ENCODE measurements at places on chromosomes 6 and 20. TPM values are rescaled to one million over a fixed set of nuclear protein-coding genes. Genes with fewer than 3 reads are reported as not detected.

DNA sequence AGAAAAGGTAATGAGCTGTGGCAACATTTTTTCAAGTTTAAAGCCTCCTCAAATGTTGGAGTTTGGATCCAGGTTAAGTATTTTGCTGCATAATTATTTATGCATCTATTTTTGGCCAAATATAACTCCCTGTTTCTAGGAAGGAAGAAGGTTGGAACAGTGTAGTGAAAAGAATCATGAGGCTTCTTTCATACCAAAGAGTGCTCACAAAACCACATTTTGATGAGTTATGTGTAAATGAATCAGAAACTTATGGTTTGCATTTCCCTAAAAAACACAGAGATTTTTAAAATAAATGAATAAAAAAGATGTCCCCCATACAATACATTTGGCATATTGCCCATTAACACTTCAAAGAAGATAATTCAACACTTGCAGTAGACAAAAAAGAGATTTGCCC lies 246.9 kb upstream of the PRDM1 start:
- DNase-seq: no peak

HECA gene
- 73.3 TPM for total RNA-seq

GRCh38 chr6:20325641-20326421 lies 75.8 kb upstream of the E2F3 start:
- DNase-seq: no peak

DNA sequence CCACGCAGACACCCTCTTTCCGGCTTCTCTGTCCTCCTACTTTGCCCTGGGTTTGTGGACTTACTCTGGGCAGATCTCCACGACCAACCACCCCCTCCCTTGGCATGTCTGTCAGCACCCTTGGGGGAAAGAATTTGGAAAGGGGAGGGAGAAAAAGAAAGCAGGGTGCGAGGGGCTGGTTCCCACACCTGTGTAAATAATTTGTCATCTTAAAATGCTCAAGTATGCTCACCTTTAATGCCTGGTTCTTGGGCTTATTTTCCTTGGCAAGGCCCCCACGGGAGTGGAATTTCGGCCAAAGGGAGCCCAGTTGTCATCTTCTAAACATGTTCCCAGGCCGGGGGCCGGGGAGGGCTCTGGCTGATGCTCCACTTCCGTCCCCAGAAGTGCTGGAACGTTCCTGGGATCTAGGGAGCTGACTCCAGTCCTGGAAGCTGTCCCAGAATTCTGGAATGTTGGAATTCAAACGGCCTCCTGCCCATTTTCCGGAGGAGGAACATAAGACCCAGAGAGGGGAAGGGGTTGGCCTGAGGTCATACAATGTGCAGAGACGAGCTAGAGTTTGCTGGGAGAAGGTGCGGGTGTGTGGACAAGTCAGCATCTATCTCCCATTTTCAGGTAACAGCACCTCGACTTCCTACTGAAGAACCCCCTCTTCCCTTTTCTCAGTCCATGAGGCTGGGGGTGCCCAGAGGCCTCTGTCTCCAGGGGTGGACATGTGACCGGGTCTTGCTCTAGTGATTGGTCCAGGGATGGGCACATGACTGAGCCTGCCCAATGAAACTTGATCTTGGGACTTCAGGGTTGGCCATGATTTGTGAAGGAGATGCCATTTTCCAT lies 122.3 kb downstream of the CEBPB start:
- no peak for DNase-seq

HLA-DQA1 gene
- total RNA-seq: 4.6 TPM

DNA sequence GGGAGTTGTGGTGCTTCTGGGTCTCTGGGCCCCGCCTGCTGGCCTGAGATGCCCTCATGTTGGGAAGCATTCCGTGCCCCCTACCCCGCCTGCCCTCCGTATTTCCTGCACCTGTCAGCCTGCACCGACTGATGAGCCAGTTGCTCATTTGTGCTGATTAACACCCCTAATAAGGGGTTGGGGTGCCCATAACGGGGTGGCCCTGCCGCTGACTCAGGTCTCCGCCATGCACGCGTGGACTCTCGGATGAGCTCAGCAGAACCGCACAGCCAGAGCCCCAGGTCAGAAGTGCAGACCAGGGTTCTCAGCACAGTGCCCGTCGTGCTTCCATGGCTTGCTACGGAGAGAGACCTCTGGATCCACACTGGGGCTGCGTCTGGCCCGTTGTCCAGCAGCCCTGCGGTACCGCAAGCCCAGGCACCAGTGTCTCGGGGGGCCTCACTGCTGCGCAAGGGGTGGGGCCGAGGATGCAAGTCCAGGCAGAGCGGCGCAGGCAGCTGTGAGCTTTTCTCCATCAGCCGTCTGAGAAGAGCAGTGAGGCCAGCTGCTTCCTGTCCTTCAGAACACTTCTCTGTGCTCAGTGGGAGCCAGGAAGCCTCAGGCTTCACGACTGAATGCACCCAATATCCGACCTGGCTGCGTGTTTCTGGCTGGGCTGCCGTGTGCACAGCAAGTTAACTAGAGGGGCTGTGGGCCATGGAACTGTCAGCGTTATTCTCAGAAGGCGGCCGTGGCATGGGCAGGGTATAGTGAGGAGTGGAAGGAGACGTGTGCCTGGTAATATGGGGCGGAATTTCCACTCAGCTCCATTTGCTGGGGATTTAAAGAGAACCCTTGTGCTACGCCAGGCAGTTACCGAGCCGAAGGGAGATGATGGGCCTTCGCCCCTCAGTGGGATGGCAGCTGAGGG lies 18.6 kb downstream of the MTG2 start:
- no peak for DNase-seq

DNA sequence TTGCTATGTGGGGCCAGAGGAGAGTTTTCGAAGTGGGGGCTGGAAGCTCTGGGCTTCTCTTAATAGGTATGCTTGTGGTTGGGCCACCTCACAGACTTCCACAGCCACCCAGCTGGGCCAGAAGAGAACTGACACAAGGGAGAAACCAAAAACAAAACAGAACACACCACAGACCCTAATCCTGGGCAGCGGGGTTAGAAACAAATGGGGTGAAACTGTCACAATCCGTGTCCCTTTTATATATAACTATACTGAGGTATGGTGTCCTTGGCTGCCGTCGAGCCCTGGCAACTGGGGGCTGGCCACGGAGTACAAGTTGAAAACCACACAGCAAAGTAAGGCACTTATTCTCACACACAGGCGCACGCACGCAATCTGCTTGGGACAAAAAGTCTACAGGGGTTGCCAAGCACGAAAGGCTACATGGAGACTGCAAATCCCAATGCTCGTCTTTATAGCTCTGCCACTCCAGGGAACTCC lies 78.3 kb downstream of the TRAM2 start:
- DNase-seq: no peak

ABHD16B gene
- not detected for total RNA-seq

- DNase-seq: no peak
Measured at GRCh38 chr6:74066168-74066871, 370.3 kb downstream of the CD109 start.

OOEP gene
- 1.1 TPM for total RNA-seq

- DNase-seq: no peak
Measured at GRCh38 chr6:5234874-5235273, 25.9 kb downstream of the LYRM4 start.

DNA sequence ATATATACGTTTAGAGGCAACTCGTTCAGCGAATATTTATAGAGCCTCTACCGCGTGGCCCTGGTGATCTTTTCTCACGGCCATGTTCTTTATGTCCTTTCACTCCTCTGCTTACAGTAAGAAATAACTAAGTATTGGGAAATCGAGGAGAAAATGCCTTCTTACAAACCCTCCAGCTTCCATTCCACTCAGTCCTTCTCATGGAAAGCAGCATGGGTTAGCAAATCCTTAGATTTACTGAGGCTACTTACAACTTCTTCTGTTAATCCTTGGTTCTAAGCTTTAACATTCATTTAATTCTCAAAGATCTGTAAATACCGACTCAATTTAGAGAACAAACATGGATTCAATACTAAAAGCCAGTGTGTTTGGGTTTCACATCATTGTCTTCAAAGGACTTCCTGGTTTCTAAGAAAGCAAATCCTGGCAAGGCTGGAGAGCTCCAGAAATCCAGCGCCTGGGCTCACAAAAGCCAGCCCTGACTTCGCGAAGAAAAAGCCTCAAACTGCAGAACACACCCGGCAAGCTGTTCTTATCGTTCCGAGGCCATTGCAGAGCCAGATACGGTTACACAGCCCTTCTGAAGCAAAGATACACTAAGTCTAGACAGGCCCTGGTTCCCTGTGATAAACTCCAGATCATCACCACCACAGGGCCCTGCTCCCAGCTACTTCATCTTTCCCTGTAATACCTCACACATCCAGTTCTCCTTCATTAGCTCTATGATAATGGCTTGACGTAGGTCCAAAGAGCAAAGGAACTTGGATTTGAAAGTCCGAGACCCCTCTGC lies 19.2 kb downstream of the AGPAT4 start:
- no peak for DNase-seq
